ENCODE measurements at places on chromosomes 1 and 21.

DNA sequence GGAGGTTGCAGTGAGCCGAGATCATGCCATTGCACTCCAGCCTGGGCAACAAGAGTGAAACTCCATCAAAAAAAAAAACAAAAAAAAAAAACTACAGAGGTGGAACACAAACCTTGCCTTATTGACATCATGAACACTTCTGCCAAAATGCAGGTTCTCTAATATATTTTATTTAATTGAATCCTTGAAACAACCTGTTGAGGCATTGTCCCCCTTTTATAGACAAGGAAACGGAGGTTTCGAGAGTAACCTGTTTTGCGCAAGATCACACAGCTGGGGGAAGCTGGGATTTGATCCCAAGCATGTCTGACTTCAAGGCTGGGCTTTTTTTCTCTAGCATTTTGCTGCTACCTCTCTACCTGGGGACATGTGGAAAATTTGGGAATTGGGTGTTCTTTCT is 2.8 kb downstream of the SZRD1 start:
- DNase-seq, result no peak

DNA sequence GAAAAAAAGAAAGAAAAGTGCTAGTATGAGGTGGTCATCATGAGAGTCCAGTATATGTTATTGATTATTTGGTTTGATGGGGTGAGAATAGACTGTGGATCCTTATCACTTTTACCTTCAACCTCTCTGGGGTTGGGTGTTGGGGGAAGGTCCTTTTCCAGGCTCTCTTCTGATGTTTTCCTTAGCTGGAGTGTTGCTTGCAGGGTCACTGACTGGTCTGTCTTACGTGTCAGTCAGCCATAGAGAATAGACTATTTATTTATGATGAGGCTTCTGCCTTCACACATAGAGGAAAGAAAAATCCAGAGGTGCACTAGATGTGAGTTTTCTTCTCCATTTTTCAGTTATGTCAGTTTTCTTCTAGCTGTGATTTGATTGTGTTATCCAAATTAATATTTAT is 36.5 kb downstream of the MAP3K21 start:
- no peak for DNase-seq

GRCh38 chr1:204089044-204089751 is 16.3 kb downstream of the SOX13 start:
- DNase-seq, result no peak

- no peak for DNase-seq
Measured at GRCh38 chr1:175138579-175138978, 54.0 kb downstream of the KIAA0040 start.

All from AML-193 (cell line).